Naive thymus-derived CD4-positive, alpha-beta T cell (primary cell): ENCODE measurements at places on chromosomes 6 and 20.

- DNase-seq, result no peak
These were observed 45.9 kb upstream of the CSE1L start for GRCh38 chr20:48999890-49000870.

DNA sequence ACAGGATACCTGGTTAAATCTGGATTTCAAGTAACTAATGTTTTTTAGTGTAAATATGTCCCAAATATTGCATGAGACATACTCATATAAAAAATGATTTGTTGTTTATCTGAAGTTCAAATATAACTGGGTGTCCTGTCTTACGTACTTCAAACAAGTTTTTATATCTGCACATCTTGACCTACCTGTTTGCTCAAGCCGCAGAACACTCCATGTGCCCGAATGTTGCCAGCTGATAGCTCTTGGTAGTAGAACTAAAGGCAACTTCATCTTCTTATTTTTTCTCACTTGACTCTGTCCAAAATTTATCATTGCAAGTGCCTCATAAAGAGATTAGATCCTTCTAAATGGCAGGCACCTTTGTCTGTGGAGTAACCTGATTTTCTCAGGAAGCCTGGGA lies 39.1 kb upstream of the KLHL31 start:
- DNase-seq, result no peak

DNA sequence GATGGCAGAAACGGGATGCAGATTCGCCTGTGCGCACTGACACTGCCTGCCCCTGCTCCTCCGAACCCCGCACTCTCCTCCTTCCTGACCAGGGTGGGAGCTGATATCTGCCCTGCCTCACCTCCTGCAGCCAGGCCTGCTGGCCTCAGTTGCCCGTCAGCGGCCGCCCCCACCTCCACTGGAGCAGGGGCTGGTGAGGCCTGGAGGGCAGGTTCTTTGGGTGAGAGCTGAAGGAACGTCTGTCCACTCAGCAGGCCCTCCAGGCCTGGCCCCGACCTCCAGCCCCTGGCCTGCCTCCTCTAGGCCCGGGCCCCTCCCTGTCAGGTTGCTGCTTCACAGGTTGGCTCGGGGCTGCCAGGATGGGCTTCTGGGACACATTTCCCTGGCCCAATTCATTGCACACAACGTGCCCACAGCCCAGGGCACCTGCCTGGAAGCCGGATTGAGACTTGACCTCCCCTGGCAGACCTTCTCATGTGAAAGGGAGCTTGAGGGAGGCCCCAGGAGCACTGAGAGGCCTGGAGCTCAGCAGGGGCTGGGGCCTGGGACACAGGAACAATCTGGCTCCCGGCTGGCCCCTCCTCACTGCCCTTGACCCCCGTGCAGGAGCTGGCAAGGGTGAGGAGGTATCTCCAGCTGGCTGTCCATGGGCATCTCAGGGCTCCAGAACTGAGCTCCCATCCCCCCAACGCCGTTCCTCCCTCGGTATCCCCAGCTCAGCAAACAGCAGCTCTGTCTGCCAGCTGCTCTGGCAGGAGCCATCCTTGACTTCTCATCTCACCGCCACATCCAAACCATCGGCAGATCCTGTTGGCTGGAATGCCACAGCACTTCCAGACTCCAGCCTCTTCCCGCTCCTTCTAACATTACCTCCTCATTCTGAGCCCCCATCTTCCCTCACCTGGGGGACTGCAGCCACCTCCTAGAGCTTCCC lies 39.5 kb downstream of the SPDEF start:
- no peak for DNase-seq

DNA sequence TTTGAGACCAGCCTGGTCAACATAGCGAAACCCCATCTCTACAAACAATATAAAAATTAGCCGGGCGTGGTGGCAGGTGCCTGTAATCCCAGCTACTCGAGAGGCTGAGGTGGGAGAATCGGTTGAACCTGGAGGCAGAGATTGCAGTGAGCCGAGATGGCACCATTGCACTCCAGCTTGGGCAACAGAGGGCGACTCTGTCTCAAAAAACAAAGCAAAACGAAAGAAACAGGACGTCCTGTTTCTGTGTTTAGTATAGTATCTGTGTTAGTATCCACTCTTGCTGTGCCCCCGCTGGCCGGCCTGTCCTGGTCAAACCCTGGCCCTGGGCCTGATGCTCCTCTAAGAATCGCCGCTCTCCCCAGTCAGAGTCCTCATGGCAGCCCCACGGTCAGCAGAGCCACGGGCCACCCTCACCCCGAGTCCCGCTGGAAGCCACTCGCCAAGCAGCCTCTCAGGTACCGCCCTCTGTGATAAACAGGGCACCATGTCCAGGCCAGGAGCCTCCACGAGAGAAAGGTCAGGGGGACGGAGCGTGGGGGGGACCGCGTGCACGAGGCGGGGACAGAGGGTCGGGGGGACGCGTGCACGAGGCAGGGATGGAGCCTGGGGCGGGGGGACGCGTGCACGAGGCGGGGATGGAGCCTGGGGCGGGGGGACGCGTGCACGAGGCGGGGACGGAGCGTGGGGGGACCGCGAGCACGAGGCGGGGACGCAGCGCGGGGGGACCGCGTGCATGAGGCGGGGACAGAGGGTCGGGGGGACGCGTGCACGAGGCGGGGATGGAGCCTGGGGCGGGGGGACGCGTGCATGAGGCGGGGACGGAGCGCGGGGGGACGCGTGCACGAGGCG lies 384.5 kb downstream of the SMOC2 start:
- no peak for DNase-seq

DNA sequence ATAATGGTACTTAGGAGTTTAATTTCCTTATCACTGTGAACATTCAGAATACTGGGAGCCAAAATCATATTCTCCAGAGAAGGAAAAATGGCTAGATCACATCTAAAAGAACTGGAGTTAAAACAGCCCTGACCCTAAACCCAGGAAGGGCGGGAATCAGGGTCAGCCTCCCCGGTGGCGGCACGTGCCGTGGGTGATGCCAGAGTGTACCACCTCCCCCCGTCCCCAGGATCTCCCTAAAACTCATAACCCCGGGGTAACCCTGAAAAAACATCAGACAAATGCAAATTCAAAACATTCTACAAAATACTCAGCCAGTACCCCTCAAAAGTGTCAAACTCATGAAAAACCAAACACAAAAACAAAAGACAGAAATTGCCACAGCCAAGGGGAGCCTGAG lies 148.3 kb downstream of the DLL1 start:
- DNase-seq, result no peak

DNA sequence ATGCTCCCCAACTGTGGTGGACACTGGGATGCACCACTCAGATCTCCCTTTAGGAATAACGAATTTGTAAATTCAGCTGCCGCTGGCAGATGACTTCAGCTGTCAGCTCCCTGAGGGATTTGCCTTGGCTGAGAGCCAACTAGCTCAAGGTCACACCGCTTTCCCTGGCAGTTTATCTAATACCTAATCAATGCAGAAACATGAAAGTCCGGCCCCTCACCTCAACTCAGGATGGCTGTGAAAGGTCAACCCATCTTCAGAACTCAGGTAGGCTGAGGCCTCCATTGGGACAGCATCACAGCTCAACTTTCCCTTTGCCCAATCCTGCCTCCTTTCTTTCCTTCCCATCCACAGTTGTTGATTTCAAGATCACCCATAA lies 22.8 kb upstream of the SCGN start:
- DNase-seq, result no peak

DNA sequence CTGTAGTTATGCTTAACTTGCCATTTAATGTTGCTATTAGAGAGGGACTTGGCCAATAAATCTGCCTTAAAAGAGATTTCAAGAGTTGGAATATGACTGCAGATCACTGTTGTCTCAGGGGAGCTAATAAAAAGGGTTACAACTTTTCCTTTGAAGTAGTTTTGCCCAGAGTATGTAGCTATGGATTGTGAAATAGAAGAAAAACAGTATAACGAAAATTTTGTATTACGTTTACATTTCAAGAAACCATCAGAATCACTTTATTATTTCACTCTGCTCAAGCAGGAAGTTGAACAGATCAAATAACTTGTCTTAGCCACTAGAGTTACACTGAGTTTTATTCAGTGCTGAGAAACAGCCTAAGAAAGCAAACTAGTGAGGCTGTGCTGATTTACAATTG lies 3.0 kb upstream of the ZSCAN26 start:
- no peak for DNase-seq

GRCh38 chr6:46816626-46817025 lies 23.4 kb downstream of the MEP1A start:
- no peak for DNase-seq

- no peak for DNase-seq
These were observed 109.1 kb upstream of the TIAM2 start for GRCh38 chr6:154886016-154886415.

DNA sequence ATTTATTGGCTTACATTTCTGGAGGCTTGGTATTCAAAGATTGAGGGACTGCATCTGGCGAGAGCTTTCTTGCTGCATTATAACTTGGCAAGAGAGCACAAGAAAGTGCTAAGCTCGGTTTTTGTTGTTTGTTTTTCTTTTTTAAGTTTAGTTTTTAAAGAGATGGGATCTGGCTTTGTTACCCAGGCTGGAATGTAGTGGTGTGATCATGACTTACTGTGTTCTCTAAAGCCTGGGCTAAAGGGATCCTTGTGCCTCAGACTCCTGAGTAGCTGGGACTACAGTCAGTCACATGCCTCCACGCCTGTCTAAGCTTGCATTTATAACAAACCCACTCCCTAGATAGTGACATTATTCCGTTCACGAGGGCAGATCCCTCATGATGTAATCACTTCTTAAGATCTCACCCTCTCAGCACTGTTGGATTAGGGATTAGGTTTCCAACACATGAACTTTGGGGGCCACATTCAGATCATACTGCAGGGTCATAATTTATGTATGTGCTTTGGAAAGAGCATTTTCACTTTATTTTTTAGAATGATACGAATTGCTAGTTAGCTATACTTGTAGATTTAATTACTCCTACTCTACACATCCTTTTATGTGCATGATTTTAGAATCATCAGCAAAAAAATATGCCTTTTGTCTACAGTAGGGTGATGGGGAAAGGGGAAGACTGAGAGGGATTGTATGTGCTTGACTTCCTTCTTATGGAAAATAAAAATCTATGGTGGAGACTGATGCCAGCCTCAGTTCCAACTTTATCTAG lies 167.8 kb downstream of the JARID2 start:
- DNase-seq, result no peak
